ENCODE measurements at places on chromosomes 3 and 15.

- no peak for DNase-seq
Observed at GRCh38 chr3:16809993-16810392, 74.8 kb upstream of the PLCL2 start.

DNA sequence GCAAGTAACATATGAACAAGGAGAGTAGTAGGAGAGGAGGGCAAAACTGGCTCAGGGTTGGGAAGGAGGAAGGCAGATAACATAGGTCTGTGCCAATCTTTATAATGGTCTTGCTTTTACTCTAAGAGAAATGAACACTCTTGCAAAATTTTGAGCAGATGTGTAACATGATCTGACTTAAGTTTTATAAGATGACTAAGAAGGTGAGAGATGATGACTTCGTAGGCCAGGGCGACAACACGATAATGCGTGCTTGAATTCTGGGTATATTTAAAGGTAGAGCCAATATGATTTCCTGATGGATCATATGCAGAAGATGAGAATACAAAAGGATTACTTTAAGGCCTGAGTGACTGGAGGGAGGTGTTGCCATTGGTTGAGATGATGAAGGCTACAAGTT lies 265.4 kb upstream of the KCNMB2 start:
- DNase-seq = no peak

DNA sequence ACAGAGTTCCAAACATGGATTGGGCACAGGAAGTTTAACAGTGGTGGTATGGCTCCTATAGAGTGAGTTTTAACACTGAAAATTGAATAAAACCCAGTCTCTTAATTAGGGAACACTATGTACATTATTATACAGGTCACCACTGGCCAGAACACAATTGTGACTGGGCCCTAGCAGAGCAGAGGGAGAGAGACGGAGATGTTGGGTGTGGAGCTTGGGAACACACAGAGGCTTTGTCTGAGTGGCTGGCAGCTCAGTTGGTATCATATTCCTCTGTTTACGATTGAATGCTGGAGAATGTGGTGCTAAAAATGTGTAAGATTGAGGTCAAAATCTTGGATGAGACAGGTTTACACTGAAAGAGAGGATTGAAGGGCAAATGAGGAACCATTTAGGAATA lies 6.8 kb upstream of the MOBP start:
- DNase-seq = no peak

- DNase-seq = no peak
Observed at GRCh38 chr3:117404141-117404540, 694.6 kb downstream of the TUSC7 start.

- no peak for DNase-seq
Observed at GRCh38 chr15:60512937-60513336, 34.0 kb upstream of the ICE2 start.

GRCh38 chr3:183515968-183516851 lies 39.3 kb downstream of the KLHL6 start:
- DNase-seq = peak; percentile 85

GRCh38 chr15:42502477-42502876 lies 7.0 kb downstream of the SNAP23 start:
- DNase-seq = peak; percentile 29

DNA sequence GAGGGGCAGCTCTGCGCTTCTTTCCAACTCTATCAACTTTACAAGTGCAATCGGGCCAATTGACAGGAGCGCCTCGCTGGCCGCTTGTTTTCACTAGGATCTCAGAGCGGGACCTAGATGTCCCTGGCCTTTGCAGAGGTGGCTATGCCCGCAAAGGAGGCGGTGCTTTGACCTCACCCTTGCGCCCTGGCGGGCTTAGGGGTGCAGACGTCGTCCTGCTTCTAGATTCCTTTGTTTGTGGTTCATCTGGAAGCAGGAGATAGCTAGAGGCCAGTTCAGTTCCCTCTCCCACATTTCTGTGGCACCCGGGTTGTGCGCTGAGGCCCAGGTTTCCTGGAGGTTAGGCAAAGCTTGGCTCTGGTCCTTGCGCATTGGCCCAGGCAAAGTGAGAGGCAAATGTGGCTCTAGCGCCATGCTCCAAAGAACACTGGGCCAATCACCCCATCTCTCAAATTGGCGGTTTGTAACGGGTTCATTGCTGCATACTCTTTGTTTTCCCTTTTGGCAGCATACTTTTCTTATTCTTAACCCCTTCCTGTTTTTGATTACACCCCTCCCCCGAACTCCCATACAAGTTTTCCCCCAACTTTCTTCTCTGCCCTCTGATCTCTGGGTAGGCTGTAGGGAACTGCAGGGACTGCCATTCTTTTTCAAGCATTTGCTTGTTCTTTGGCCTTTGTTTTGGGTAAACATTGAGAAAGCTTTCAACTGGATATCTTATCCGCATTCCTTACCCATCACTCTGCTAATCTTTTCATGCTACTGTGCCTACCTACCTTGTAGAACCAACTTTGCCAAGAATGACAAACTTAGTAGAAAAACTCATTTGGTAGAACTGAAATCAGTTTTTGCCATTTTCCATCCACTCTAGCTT lies 1.4 kb downstream of the PPM1L start:
- DNase-seq = no peak

DNA sequence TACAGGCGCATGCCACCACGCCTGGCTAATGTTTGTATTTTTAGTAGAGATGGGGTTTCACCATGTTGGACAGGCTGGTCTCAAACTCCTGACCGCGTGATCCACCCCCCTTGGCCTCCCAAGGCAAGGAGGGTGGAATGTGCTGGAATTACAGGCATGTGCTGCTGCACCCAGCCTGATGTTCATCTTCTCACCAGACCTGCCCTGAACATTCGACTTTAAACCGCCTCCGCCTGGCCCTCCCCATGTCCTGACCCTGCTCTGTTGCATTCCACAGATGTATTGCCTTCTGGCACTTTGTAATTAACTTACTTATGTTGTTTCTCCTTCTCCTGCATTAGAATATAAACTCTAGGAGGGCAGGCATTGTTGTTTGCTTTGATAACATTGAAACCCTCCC lies 102.1 kb downstream of the LINGO1 start:
- no peak for DNase-seq

- DNase-seq = no peak
Observed at GRCh38 chr15:99546441-99547100, 19.2 kb upstream of the MEF2A start.

GRCh38 chr3:101637451-101637850 lies 39.5 kb downstream of the ZBTB11 start:
- DNase-seq = no peak

GRCh38 chr15:99051308-99051707 lies 43.7 kb upstream of the PGPEP1L start:
- DNase-seq = no peak

- DNase-seq = no peak
Observed at GRCh38 chr3:183264268-183264667, 11.2 kb downstream of the B3GNT5 start.

DNA sequence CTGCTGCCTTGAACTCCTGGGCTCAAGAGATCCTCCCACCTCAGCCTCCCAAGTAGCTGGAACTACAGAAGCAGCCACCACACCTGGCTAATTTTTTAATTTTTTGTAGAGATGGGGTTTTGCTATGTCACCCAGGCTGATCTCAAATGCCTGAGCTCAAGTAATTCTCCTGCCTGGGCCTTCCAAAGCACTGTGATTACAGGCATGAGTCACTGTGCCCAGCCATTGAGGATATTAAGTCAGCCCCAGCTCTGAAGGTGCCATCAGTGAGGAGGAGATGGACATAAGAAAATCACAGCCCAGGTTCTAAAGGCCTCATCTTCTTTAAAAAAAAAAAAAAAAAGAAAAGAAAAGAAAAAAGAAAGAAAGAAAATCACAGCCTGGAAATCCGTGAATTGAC lies 26.6 kb upstream of the PSTPIP1 start:
- no peak for DNase-seq

DNA sequence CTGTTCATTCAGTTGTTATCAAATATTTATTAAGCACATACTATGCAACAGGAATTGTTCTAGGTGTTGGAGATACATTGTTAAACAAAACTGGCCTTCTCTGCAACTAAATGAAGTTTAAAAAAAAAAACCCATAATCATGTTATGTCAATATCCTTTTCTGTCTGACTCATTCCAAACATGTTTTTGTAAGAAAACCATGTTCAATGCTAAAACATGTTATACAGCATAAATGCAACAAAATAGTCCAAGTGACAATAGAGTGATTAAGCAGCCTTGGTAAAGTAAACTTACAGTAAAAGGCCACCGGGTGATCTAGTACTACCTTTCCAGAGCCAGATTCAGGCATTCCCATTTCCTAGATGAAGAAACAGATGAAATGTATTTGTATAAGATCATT lies 278.0 kb upstream of the NECTIN3 start:
- DNase-seq = no peak

DNA sequence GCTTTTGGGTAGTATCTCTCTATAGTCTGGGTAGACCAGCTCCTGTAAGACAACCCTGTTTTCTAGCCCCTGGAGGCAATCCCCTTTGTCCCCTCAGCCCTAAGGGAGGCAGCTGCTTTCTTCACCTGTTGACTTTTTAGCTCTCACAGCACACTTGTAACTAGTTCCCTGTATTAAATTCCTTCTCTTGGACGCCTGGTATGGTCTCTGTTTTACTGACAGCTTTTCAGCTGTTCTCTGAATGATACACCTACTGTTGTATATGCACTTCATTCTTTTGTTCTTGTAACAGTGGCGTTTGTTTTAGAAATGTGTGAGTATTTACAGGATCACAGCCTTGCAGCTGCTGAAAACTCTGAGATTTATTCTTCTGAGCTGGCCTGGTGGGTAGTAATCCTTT lies 413.0 kb upstream of the RBMS3 start:
- no peak for DNase-seq

DNA sequence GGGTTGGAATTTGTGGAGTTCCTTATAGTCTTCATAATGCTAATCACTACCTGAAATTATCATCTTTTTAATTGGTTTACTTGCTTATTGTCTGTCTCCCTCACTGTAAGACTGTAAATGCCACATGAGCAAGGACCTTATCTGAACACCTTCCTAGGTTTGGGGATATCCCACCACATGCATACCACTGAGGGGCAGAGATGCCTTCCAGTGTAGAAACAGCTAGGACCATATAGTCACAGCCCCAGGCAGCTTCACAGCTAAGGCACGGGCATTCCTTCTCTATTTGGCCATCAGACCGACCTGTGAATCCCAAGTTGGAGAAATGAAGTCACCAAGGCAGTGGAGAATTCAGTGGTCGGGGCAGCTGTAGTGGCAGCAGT lies 28.6 kb downstream of the PAQR9 start:
- no peak for DNase-seq

DNA sequence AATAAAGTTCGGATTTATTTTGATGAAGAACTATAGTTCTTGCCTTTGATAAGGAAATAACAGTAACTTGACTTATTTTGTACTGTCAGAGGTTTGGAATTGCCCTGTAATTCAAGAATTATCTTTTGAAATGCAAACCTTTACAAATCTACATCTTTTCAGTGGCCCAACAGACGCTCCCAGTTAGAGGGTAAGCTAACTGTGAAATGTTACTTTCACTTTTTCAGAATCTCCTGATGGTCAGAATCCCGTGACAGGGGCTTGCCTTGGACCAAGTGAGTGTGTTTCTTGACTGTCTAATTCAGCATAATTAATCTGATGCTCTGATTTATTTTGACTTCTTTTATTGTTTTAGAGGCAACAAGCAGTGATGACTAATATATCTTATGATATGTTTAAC lies 262.5 kb downstream of the PLOD2 start:
- no peak for DNase-seq

DNA sequence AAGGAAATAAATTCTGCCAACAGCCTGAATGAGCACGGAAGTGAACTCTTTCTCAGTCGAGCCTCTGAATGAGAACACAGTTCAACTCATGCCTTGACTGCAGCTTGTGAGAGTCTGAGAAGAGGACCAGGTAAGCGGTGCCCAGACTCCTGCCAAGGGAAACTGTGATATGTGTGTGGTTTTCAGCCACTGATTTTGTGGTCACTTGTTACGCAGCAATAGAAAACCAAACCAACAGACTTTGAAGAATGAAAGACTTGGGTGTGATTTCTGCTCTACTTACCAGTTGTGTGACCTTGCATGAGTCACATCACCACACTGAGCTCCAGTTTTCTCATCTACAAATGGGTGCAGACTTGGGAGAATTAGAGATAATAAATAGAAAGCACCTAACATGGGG lies 30.6 kb upstream of the FAM107A start:
- DNase-seq = no peak

DNA sequence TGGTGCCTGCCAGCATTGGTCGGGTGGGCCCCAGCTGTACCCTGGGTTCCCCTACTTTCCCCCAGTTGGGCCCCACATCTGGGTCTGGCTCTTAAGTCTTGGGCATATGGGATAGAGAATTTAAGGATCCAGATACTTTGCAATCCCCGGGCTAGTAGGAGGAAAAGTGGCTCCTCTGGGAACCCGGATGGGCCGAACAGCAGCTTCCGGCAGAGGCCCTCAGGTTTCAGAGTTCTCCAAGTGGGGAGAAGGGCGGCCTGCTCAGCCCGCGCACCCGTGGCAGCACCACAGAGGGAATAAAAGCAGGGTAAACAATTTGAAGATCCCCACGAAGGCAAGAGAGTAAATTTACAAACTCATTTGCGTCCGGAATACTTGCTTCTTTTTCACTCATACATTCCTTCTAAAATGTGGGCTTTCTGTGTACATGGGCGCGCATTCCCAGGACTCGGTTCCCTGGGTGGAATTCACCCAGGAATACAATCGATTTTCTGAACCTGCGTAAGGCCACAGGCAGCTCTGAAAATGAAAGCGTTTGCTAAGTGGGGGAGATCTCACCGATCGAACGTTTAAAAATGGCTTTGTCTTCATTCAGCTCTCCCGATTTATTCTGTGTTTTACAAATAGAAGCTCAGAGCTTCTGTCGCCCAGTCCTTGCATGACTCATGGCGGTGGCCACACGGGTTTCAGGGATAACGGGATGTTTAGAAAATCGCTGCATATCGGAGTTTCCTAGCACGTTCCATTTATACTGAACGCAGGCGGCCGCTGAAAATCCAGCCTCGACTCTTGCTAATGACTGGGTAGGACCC lies 74.0 kb upstream of the POLG start:
- peak; percentile 63 for DNase-seq

GRCh38 chr3:28989646-28990089 lies 291.2 kb upstream of the RBMS3 start:
- peak; percentile 6 for DNase-seq

DNA sequence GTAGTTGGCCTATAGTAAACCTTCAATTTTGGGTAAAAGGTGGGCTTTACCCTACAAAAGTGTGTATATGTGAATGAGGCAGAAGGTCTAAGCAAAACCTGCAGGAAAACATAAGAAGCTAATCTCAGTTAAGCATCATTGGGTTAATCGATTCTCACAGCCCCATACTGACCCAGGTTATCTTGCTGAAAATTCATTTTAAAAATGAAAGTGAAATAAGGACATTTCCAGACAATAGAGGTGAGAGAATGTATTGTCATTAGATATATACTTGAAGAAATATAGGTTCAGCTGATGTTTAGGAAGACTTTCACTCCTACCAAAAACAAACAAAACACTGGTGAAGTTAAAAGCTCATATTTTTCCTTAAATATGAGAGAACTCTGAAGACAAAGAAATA lies 85.6 kb downstream of the MCF2L2 start:
- DNase-seq = no peak

DNA sequence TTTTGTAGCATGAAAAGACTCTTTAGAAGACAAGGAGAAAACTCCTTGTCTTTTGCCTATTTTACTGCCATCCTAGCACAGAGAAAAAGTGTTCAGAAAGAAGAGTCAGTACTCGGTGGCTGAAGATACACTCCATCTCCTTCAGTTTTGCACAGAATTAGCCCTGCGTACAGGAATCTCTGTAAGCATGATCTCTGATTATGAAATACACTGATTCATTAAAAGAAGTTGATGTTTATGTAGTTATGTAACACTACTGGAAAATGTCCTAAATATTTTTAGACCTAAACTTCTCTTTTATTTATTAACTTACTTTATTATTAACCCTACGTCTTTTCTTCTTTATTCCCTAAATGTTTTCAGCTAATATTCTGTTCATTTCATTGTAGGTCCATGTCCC lies 138.4 kb downstream of the LEKR1 start:
- DNase-seq = no peak
